ENCODE measurements at places on chromosomes 1 and 21.

- no peak for DNase-seq
These were observed 58.6 kb upstream of the GJB5 start for GRCh38 chr1:34696230-34696629.

DNA sequence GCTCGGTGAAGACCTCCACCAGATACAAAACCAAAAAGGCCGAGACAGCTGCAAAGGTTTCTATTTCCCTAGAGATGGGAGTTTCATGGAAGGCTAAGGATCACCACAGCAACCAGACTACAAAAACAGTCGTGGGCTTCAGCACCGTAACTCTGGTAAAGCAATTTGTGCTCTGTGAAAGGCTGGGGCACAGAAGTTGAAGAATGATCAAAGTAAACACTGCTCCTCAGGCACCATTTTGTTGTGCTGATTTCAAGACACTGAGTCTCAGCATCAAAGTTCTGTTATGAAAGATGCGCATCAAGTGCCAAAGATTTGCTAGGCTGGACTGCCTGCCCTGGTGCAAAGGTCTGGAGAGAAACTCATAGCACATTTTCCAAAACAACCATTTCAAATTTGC is 116.2 kb downstream of the TGFBR3 start:
- DNase-seq: no peak

GRCh38 chr1:214552174-214552608 is 789 bp upstream of the PTPN14 start:
- DNase-seq: no peak

GRCh38 chr1:182257369-182258063 is 134.1 kb downstream of the GLUL start:
- DNase-seq: no peak

GRCh38 chr1:200184196-200184595 is 156.7 kb downstream of the NR5A2 start:
- DNase-seq: no peak

GRCh38 chr1:157960773-157961172 is 32.7 kb upstream of the KIRREL1 start:
- DNase-seq: no peak

Measured in germinal center (tissue), 1 donor.